Body of pancreas (tissue), 4 donors: ENCODE measurements at places on chromosomes 2 and 18. TPM values are rescaled to one million over a fixed set of nuclear protein-coding genes. Genes with fewer than 3 reads are reported as not detected.

- DNase-seq = no peak
Observed at GRCh38 chr2:129554373-129554772, 425.1 kb upstream of the RAB6C start.

- DNase-seq = no peak
Observed at GRCh38 chr2:106919012-106919411, 33.0 kb upstream of the ST6GAL2 start.

GRCh38 chr2:120347396-120348060 lies 1.6 kb downstream of the INHBB start:
- no peak for DNase-seq

GRCh38 chr2:240143801-240144648 lies 3.6 kb upstream of the OTOS start:
- DNase-seq = peak; percentile 79

DNA sequence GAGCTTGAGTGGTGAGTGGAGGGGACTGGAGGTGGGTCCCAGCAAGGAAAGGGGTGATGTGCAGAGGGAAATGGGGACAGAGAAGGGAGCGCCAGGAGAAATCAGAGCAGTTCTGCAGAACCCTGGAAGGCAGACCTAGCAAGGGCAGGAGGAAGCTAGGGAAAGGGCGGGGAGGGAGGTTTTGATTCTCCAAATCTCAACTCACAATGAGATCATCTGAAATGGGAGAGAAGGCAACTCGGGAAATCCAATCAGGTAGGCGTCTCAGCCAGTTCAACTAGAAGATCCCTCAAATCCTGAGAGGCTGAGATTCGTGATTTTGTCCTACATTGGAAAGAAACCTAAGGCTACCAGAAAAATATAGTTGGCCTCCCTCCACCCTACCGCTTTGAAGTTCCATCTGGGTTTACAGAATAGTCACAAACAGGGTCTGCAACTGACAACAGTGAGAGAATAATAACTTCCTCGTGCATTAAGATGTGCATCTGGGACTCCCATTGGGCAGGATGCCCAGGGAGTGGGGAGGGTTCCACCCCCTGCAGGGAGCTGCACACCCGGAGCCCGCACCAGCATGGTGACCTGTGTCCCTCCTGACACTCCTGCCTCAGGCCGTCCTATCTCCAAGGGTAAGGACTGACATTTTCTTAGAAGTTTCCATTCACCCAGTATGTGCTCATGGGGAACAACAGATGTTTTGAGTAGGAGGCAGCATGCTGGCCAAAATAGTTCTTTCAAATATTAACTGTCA lies 113.3 kb upstream of the ODC1 start:
- no peak for DNase-seq

- no peak for DNase-seq
Observed at GRCh38 chr2:136210455-136210805, 92.5 kb upstream of the CXCR4 start.

DNA sequence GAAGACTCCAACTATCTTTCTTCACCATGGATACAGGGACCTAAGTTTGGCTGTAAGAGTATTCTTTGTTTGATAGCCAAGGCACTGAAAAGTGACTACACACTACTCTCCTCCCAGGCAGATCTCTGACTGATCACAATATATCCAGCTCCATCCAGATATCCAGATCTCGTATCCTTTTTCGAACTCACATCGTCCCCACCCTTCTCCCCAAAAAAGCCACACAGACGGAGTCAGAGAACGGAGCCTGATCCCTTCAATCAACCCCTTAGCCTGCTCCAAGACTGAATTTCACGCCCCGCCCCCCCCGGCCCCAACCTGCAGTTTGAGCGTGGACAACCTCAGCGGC lies 533 bp downstream of the DHX57 start:
- no peak for DNase-seq

DNA sequence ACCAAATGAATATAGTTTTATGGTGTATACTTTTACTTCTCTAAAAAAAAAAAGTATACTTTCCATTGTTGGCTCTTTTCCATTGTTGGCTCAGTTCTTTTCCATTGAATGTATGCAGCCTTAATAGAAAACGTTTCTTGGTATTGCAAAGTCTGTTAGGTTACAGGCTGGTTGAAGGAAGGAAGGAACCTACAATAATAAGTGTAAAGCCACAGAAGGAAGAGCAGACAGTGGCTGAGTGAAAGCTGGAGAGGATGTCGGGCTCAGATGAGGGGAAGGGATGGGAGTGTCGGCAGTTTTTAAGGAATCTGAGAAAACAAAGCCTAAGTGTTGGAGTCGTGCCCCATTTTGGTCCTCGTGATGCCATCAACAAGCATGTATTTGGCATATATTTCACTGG lies 6.8 kb downstream of the COPS8 start:
- DNase-seq = no peak

DNA sequence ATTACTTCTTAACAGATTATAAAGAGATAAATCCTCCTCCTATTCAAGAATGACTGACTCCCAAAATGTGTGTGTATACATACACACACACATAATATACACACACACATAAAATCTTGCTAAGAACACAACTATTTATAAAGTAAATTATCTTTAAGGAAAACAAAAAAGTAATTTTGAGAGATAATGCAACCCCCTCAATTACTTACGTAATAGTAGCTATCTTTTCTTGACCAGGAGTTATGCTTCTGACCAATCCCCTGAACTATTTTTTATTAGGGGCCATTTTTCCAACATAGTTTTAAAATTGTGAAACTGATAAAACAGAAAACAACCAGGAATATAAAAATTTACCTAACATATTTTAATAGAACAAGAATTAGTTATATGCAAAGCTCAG lies 113.0 kb upstream of the CHRNA1 start:
- DNase-seq = no peak

- DNase-seq = no peak
Observed at GRCh38 chr2:29072971-29073725, 1.2 kb downstream of the PCARE start.

The PAIP2B gene
- total RNA-seq = 32.9 TPM

The AGFG1 gene
- total RNA-seq = 16.1 TPM
